ENCODE measurements at places on chromosomes 2 and 18. TPM values are rescaled to one million over a fixed set of nuclear protein-coding genes. Genes with fewer than 3 reads are reported as not detected.

ZNF385B gene
- polyA plus RNA-seq = not detected

SPDYA gene
- polyA plus RNA-seq = not detected

DNA sequence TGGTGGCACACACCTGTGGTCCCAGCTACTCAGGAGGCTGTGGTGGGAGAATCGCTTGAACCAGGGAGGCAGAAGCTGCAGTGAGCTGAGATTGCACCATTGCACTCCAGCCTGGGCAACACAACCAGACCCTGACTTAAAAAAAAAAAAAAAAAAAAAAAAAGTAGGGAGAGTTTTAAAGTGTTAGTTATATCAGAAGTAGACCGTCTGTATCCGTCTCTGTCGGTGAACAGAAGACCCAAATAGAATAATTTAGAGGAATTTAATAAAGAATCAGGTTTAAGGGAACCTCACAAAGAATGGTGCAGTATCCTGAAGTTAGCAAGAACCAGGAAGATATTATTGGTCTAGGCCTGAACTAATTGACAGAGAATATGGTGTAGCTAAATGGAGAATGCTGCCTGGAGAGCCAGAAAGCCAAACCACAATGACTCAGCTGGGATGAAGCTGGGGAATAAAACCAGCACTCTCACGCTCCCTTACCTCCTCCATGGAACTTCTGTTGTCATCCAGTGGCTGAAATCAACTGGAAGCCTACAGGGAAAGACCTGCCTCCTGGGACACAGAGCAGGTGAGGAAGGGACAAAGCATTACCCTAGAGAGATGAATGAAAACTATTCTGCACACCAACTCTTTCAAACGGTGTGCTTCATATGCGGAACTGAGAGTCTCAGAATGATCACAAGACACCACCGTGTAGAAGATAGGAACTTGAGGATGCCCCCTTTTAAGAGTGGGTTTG lies 39.1 kb upstream of the PLEKHM3 start:
- H3K4me1 ChIP-seq = no peaks in the 10 kb centered on the region
- no peak for DNase-seq
- H3K4me3 ChIP-seq = no peak overlapping the region
- no peak overlapping the region for H3K27ac ChIP-seq

DNA sequence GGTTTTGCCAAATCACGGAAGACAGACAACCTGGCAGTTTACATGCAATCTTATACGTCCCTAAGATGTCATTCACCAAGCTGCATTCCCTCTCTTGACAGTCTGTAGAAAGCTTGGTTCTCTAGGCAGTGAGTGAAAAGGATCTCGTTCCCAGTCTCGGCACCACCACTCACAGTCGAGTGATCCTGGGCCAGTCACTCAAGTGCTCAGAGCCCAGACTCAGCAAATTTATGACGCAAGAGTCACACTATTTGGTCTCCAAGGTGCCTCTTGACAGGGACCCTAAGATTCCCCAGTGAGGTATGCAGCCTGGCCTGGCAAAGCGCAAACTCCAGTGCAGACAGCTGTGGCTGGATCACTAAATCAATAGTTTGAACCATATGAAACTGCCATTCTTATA lies 77.9 kb downstream of the EIPR1 start:
- H3K4me3 ChIP-seq = no peak overlapping the region
- peaks cover 3% of the 10 kb centered on the region for H3K36me3 ChIP-seq
- H3K27ac ChIP-seq = no peak overlapping the region
- peaks cover 15% of the 10 kb centered on the region for H3K4me1 ChIP-seq
- no peak for DNase-seq

DNA sequence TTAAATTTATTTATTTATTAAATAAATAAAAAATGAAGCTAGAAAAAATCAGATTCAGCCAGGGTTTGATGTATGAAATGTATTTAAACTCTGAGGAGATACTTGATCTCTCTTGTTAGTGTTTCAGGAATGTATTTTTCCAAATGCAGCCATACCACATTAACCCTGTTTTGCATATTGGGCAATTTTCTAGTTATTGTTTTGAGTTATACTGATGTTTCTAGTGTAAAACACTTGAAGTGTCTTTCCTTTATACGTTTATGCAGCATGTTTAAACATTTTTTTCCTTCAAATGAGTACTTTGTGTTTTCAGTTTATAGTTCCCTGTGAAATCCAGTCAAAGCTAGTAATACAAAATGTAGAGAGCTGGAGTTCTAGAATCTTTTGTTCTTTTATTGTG lies 69.9 kb downstream of the WDR7 start:
- no peak overlapping the region for H3K27ac ChIP-seq
- peaks cover 13% of the 10 kb centered on the region for H3K4me1 ChIP-seq
- peaks cover 26% of the 10 kb centered on the region for H3K36me3 ChIP-seq
- DNase-seq = no peak
- no peak overlapping the region for H3K4me3 ChIP-seq
- H3K27me3 ChIP-seq = no peaks in the 10 kb centered on the region

DNA sequence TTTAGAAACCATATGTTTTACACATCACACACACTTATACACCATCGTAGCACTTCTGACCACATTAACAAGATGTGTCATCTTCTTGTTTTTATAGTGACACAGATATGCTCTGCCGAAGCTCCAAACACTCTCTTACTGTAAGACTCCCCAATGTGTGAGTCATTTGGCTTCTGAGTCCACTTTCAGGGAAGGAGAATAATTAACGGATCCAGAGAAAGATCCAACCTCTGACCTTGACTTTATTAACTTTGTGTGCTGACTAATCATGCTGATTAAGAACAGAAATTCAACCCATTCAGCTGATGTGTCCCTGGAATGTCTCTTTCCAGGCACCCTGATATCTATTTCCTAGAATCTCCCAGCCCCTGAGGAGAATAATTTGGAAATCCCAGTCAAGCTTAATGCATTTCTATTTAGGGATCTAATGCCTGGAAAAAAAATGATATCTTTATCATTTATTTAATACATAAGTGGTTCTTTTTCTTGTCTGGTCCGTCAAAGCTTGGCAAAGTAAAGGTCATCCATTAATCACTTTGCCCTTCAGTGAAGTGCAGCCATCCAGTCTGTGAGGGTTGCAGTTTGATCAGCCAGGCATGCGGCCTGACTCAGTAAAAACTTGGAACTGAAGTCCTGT lies 615.8 kb upstream of the SYT4 start:
- H3K4me1 ChIP-seq = no peaks in the 10 kb centered on the region
- H3K36me3 ChIP-seq = no peaks in the 10 kb centered on the region
- DNase-seq = no peak
- no peak overlapping the region for H3K4me3 ChIP-seq
- H3K27me3 ChIP-seq = no peaks in the 10 kb centered on the region
- H3K27ac ChIP-seq = no peak overlapping the region

- peaks cover 8% of the 10 kb centered on the region for H3K36me3 ChIP-seq
- DNase-seq = no peak
- no peak overlapping the region for H3K4me3 ChIP-seq
- no peaks in the 10 kb centered on the region for H3K27me3 ChIP-seq
- H3K27ac ChIP-seq = no peak overlapping the region
Measured at GRCh38 chr18:21833604-21834298, 93.2 kb downstream of the MIB1 start.

Data from immature natural killer cell (primary cell).